ENCODE measurements at places on chromosomes 5 and 9.

DNA sequence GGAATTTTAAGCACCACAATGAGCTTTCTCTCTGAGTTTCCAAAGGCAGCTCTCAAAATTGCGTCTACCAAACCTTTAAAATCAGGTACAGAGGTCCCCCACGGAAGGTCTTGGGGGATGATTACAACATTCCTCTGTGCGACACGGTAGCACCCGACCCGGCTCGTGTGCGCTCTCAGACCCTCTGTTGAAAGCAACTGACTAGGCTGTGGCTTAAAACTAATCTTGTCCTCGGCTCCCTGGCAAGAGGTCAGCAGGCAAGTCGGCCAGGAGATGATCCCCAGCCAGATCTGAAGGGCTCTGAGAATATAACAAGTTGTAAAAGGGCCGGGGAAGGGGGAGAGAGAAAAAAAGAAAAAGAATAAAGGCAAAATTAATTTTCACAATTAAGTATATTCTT is 92.6 kb upstream of the LMX1B start:
- DNase-seq = no peak

DNA sequence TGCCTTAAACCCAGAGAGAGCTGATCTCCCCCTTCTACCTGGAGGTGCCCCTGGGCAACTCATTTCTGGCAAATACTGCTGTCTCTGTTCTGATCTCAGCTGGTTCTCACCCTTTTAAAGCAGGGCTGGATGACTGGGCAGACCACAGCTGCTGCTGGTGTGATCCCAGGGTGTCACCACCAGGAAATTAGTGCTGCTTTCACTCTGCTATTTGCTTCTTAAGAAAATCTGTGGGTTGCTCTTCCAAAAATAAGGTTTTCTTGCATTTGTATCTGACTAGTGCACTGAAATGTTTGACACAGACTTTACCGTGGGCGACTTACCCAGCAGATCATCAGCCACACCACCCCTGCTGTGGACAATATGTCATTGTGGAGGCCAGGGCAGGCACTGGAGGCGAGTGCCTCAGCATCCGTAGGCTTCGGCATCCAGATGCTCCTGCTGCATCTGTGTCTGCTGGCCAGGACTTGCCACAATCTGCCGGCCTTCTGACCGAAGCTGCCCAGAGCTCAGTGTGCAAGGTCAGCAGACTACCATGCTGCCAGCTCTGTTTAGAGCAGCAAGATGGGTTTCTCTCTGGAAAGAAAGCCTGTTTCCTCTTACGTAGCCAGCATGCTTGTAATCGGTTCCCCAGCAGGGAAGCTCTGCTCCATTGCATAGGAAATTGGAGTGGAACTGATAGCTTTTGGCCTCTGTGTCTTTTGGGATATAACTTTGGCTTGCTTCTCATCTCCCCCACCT is 13.6 kb downstream of the ARHGAP26 start:
- no peak for DNase-seq

DNA sequence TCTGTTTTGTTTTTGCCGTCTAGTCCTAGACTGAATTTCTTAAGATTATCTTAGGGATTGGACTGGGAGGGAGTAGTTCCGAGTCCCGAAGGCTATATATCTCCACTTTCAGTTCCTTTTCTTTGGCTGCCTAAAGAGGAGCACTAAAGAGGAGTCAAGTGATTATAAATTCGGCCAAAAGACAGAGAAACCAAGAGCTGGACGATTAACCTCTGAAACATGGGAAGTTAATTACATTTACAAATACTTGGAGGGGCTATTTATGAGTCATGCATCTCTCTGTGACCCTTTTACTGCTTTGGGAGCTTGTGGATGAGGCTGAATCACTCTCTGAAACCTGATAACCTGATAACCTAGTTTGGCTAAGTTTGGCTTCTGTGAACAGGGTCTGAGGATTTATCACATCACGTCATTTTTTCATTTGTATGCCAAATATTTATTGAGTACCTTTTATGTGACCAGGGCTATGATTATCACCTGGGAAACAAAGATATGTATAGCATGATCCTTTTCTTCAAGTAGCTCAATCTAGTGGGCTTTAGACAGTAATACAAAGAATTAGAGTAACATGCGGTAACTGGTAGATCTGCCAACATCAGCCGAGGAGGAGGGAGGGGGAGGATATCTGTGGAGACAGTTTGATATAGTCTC is 180.9 kb downstream of the CD180 start:
- no peak for DNase-seq

DNA sequence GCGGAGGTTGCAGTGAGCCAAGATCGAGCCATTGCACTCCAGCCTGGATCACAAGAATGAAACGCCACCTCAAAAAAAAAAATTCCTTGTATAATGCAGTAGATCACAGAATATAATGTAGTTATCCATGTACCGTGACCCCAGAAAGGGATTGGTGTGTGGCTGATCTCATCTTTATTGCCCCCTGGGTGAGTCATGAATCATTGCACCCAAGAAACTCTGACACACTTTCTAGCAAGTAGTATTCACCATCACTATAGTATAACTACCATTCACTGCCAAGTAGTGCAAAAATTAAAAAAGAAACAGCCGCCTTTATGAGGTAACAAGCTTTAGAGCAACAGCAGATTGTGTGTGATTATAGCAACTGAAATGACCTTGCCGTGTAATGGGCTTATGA is 23.7 kb upstream of the ANKH start:
- no peak for DNase-seq

- DNase-seq = no peak
Observed at GRCh38 chr9:94767331-94768072, 41.0 kb downstream of the AOPEP start.

DNA sequence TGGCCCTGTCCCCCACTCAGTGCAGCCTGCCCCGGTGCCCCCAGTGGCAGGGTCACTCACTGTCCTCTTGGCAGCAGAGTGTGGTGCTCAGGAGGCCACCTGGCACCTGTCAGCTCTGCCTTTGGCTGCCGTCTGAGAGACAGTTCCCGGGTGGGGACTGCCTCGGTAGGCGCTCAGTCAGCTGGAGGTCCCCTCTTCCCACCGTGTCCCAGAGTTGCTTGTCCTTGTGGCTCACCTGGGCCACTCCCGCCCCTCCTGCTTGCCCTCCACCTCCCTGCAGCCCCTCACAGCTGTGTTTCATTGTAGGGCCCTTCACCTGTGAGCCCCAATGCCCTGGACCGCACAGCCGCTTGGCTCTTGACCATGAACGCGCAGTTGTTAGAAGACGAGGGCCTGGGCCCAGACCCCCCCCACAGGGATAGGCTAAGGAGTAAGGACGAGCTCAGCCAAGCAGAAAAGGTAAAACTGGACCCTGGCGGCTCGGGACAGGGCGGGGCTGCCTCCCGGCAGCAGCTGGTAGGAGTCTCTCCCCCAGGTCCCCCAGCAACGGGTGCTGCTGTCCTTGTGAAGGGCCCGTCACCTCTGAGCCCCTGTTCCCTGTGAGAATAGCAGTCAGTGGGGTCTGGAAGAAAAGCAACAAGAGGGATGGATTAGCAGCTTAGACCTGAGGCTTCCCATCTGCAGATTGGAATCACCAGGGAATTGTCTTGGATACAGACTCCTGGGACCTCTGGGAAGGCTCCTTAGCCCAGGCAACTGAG is 122.7 kb downstream of the DAB2IP start:
- DNase-seq = no peak

DNA sequence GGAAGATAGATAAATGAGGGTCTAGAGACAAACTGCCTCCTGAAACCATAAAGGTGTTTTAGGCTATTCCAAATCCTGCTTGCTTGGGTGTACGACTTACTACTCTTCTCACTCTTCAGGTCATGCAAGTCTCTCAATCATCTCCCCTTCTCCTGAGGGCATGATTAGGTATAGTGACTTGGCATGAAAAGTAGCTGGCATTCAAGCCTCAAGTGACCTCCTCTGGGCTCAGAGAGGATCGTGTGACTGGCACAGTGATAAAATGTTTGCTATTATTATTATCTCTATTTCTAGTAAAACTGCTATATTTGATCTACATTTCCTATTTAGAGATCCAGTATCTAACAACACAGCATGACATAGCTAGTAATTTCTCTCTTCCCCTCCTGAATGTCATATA is 494.8 kb downstream of the SPOCK1 start:
- no peak for DNase-seq

- no peak for DNase-seq
Observed at GRCh38 chr5:132055808-132056609, 4.4 kb upstream of the IL3 start.

DNA sequence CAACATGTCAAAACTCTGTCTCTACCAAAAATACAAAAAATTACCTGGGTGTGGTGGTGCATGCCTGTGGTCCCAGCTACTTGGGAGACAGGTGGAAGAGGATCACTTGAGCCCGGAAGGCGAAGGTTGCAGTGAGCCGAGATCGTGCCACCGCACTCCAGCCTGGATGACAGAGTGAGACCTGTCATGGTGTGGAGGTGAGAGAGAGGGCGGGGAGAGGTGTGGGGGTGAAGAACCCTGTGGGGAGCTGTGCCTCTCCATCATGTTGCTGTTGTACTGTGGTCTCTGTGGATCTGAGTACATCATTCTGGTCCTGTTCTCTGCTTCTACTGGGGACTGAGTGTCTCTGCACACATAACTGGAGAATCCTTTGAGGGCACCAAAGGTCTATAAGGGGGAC is 11.3 kb upstream of the SLC34A1 start:
- DNase-seq = no peak

- DNase-seq = no peak
Observed at GRCh38 chr5:76947082-76947503, 5.8 kb upstream of the CRHBP start.

DNA sequence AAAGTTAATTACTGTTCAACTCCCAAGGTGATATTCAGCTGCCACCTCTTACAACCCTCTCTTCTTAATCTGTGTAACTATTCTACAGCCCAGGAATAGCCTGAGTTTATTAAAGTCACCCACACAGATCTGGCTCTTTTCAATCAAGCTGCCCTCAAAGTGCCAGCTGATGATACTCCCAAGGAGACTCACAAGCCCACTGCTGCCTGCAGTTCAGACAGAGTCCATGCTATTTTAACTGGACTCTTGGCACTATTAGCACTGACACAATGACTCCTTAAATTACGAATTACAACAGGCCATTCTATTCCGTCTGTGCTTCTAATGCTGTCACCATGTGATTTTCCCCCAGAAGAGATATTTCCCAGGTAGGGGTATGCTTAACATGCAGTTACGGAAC is 26.3 kb downstream of the REEP5 start:
- DNase-seq = no peak

All from NCI-H2227 treated with DMSO at 0.1 percent for 48 hours (cell line).